ENCODE measurements at places on chromosomes 2 and 18.

DNA sequence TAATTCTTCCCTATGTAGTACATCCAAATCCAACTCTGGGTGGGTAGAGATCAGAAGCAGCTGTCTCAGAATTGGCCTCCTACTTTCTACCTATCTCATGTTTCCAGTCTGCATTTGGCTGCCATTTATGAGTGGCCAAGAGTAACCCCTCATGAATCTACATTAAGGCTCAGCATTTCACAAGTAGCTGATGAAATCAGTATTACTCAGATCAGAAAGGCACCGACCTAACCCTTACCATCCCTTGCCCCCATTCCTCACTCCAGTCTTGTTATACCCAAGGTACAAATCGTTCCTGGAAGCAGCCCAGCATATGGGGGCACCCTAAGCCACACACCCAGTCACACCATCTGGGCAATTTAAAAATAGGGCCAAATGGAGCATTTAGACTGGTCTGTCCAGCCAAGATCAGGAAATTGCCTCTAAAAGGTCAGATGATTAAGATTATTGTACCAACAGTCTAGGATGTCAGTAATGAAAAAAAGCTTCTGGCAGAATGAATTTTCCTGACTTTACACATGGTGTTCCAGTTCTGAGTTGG lies 37.1 kb downstream of the CD28 start:
- DNase-seq, result no peak

DNA sequence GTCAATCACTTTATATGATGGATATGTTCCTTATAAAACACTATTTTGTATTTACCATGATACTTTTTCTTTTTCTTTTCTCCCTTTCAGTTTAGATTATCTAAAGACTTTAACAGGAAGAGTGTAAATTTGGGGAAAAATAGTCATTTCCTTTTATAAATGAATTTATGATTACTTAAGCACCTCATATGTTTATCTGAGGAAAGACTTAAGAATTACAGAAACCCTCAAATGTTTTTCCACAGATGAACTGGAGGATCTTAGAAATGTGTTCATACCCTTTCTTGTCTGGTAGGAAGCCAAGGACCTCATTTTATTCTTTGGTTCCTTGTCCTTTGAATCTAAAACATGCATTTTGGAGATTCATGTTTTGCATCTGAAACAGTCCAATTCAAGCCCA lies 36.7 kb downstream of the MAPRE2 start:
- no peak for DNase-seq

DNA sequence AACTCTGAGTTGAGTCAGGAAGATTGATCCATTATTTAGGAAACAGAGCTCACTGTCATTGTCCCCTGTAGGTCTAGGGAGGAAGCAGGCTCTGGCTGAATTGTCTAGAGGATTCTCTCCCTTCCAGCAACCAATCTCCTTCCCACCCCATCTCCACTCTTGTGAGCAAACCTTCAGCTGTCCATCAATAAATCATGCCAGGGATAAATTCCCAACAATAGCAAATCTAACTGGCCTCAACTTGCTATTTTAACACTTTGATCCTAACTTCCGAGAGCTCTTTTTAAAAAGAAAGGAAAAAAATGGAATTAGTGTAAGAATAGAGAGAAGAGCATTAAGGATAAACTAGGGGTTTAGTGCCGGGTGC lies 53.5 kb downstream of the ATP8B1 start:
- DNase-seq, result no peak

DNA sequence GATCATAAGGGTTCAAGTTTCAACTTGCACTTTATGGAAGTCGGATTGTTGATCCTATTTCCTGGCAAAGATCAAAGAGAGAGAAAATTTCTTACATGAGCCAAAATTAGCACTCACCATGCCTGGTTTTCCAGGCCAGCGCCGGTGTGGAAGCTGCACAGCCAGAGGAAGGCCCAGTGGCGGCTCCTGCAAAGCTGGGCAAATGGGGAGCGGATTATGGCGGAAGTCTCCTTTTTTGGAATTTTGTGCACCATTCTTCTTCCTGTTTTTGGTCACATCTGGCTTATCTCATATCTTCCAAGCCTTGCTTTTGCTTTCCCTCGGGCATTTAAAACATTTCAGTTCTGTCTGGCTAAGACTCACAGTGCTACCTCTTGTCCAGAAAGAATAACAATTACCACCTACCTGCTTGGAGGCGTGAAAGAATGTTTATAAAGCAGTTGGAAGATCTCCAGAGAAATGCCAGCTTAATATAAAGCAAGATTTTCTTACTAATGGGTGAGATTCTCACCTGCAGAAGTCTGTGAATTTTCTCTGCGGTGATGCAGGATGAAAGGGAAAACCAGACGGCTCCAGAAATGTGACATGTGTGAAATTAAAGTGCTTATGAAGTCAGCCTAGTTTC lies 94.3 kb downstream of the ASAP2 start:
- no peak for DNase-seq

- no peak for DNase-seq
Measured at GRCh38 chr2:196247114-196247975, 76.0 kb upstream of the STK17B start.

GRCh38 chr2:5984273-5984655 lies 292.1 kb downstream of the SOX11 start:
- DNase-seq, result no peak

GRCh38 chr2:26521913-26522180 lies 43.9 kb upstream of the OTOF start:
- no peak for DNase-seq

DNA sequence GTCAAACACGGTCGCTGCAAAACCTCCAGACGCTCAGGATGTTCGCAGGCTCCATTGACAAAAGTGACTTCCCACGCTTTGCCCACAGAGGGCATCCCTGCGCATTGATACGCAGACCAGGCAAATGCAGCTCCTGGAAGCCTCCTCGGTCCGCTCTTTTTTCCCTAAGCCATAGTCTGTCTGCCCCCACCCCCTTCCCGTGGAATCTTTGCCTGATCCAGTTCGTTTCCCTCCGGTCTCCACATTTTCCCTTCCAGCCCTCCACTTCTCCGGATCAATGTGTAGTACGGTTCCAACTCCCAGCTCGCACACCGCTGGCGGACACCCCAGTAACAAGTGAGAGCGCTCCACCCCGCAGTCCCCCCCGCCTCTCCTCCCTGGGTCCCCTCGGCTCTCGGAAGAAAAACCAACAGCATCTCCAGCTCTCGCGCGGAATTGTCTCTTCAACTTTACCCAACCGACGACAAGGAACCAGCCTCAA lies at the start of gene DCC:
Gene DCC, plus strand, starts transcription at position 307 of the 481 bp plus-strand sequence. CDS start 591 bp downstream, outside the sequence.
- no peak for DNase-seq

- DNase-seq, result no peak
Measured at GRCh38 chr18:8800445-8800844, 95.1 kb downstream of the MTCL1 start.

GRCh38 chr2:96470636-96471035 lies 34.5 kb downstream of the NEURL3 start:
- DNase-seq, result peak; percentile 39

GRCh38 chr2:74777161-74777900 lies 56.6 kb upstream of the HK2 start:
- no peak for DNase-seq

DNA sequence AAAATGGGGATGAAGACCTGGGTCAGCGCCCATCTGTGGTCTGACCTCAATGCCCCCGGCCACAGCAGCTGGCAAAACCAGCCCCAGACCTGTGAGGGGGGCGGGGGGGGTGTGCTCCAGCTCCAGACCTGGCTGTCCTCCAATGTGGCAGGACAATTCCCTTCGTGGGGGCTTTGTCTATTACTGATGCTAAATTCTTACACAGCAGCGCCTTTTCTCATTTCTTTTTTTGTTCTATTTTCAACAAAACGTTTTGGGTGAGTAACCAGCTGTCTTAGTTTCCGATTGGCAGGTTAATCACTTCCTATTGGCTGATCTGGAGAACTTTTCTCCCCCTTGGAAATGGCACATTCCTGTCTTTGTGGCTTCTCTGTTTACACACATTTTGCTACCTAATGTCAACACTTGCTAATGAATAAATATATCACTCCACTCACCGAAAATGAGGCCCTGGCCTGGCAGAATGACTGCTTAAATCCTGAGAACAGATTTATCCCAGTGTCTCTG lies 4.4 kb downstream of the SMAD7 start:
- no peak for DNase-seq

DNA sequence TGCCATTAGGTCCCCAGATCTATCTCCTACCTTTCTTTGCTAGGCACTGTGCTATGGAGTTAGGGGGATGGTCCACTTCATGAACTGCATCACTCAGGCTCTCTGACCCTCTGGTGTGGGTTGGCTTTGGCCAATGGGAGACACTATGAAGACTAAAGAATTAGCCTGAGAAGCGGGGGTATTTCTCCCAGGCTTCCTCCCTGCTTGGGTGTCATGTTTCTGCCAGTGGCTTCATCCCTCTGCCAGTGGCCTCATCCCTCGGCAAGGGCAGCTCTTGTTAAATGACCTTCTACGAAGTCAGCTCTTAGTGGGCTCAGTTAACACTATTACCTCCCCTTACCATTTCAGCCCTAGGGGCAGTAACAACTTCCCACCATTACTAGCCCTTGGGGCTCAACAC lies 41.9 kb upstream of the EPB41L3 start:
- no peak for DNase-seq

DNA sequence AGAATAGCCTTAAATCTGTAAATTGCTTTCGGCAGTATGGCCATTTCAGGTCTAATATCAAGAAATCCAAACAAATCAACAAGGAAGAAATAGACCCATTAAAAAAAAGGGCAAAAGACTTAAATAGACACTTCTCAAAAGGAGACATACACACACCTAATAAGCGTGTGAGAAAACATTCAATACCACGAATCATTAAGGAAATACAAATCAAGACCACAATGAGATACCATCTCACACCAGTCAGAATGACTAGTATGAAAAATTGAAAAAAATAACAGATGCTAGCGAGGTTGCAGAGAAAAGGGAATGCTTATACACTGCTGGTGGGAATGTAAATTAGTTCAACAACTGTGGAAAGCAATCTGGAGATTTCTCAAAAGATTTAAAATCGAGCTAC lies 243.2 kb downstream of the DSEL start:
- DNase-seq, result no peak

GRCh38 chr2:180882959-180883358 lies 97.4 kb upstream of the UBE2E3 start:
- DNase-seq, result no peak

- DNase-seq, result no peak
Measured at GRCh38 chr2:39175026-39175812, 54.4 kb upstream of the SOS1 start.

GRCh38 chr2:68052717-68053422 lies 9.9 kb downstream of the C1D start:
- no peak for DNase-seq

- no peak for DNase-seq
Measured at GRCh38 chr2:218010140-218010983, 7.6 kb upstream of the TNS1 start.

DNA sequence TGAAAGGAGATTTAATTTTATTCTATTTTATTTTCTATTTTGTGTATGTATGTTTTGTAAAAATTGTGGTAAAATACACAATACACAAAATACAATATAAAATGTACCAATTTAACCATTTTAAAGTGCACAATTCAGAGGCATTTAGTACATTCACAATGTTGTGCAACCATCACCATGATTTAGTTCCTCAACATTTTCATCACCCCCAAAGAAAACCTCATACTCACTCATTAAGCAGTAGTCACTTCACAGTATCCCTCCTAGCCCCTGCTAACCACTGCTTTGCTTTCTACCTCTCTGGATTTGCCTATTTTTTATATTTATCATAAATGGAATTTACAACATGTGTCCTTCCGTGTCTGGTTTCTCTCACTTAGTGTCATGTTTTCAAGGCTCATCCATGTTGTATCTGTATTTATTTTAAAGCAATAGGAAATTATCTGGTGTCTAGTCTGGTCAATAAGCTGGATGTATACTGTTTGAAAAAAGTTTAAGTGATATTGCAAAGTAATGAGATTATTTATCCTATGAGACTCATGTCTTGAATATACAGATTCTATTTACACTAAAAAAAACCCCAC lies 77.9 kb upstream of the GLS start:
- no peak for DNase-seq

DNA sequence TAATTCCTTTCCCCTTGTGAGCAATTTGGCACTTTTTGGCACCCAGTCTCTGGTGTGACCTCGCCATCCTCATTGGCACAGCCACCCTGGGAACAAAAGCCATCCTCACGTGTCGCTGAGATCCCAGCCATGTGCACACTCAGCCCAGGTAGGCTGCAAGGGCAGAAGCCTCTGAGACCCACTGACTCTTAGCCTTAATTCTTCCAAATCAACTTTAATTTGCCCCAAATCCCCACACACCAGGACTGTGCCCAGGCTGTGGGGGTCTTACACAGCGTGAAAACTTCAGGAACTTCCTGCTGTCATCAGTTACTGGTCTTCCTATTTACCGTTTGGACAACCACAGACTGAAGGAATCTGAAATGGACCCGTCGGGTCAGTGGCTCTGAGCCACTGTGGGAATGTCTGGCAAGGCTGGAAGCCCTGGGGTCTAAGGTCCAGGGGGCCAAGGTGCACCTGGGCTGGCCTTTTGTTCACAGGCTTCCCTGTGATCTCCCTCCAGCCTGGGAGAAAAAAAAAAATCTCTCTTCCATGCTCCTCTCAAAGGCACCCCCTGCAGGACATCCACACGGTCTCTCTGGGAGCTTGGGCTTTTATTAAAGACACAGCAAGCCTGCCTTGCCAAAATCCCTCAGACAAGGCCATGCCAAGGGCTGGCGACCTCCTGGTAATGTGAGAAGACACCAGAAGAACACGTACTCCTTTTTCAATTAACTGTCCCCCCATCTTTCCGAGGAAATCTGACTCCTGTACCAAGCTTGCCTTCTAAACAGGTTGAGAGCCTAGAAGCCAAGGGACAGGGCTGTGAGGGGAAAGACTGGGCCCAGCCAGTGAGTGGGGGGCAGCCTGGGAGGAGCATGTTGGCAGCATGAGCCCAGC lies 42.1 kb upstream of the LAPTM4A start:
- DNase-seq, result no peak

DNA sequence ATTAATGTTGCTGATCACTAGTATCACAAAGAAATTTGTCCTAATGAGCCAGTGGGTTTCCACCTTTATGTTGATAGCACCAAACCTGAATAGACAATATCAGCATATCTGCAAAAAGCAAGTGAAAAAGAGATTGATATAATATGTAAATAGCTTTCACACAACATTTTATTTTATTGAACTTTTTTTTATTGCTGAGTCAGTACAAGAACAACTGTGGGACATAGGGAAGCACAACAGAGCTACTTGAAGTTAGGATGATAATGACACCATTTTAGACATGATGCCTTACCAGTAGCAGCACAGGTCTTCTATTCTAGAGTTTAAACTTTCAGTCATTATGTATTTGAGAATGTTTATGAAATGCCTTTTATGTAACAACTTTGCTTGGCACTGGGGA lies 554.1 kb upstream of the SETBP1 start:
- no peak for DNase-seq

Measured in stimulated activated naive B cell treated with anti-CD40 and anti-IgM and Interleukin-4, amounts not matched to agents 10 μg/mL and 1 μg/mL and 100 μg/mL, for 72 hours (primary cell).